ENCODE measurements at places on chromosomes 2 and 18.

- no peak for DNase-seq
Measured at GRCh38 chr2:54591551-54591950, 131.9 kb upstream of the EML6 start.

DNA sequence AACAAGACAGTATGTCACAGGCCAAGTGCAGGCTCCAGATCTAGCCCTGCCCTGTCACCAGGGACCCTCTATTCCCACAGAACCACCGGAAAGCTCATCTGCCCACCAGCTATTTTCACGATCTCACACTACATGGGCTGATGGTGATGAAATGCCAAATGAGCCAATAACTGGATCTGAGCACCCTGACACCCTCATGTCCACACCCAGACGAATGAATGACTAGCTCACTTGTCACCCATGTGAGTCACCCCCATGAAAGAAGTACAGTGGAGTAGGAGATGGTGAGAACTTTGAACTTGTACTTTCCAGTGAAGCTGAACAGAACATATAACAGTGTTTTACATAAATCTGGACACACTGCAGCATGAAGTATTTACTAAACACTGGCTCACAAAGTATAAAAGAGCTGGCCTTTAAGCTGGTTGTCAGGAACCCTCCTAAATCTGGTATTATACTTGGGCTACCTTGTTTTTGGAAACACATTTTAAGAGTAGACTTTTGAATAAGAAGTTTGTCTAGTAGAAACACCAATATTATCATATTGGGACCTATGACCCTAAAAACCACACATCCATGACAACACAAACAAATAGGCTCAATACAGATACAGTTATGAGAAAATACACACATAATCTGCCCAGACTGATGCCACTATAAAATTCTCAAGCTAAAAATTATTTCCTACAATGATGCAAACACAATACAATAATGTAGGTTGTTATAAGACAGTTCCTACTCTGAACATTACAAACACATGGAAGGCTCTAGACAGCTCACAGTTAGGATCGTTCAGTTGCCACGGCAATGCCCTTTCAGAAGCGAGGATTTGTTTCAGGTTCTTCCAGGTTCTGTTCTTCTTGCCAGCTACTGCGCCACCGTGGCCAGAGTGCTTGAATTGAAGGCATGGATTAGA is 19.0 kb downstream of the INO80C start:
- DNase-seq = no peak

DNA sequence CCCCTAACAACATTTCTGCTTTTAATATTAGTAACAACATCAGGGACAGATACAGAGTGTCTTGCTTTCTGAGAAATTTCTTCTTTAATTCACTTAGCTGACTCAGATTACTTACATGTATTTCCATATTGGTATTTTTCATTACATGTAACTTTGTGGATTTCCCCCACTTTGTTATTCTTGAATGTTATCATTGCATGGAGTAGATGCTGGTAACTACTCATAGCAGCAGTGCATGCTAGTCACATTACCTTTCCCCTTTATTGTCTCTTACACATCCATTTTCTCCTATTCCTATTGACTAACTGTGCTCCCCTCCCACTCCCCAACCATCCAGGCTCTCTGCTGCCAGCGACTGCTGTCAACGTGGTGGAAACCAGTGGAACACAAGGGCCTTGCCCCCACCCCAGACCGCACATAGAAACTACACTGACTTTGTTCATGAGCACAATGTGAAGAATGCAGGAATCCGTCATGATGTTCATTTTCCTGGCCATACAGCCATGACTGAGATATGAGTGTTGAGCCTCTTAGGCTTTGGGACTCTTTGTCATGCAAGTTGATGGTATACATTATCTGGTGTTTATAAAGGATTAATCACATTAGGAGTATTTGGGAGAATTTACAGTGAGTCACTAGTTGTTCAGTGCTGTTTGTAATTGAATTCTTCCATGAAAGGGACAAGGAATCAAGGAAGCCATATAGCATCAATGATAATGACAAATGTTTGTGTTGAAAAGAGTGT is 91.0 kb downstream of the EPB41L5 start:
- DNase-seq = no peak

DNA sequence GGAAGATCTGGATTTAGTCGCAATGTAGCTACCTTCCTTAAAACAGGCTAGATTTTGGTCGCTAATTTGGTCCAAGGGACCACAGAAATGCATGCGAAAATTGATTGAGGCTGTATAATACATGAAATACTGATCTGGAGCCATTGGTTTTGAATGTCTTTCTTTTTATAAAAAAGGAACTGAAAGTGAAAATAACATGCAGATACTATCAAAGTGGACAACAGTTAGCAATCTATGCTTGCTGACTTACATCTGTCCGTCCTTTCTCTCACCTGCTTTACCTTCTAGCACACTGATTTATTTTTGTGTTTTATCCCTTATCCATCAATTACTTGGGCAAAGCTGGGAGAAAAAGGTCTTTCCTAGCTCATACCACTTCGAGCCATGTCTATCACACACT is 1459.8 kb upstream of the ACVR2A start:
- DNase-seq = peak; percentile 13

- peak; percentile 81 for DNase-seq
Measured at GRCh38 chr18:62663731-62664336, 51.5 kb upstream of the PHLPP1 start.

- DNase-seq = no peak
Measured at GRCh38 chr2:30414961-30415360, 32.1 kb upstream of the LCLAT1 start.

- DNase-seq = no peak
Measured at GRCh38 chr2:8548619-8549150, 133.2 kb upstream of the ID2 start.

GRCh38 chr2:113174376-113174750 is 592 bp downstream of the PSD4 start:
- peak; percentile 41 for DNase-seq

- DNase-seq = no peak
Measured at GRCh38 chr2:111965062-111965461, 66.7 kb downstream of the MERTK start.

GRCh38 chr2:177551989-177552421 is 159.4 kb downstream of the AGPS start:
- DNase-seq = no peak

DNA sequence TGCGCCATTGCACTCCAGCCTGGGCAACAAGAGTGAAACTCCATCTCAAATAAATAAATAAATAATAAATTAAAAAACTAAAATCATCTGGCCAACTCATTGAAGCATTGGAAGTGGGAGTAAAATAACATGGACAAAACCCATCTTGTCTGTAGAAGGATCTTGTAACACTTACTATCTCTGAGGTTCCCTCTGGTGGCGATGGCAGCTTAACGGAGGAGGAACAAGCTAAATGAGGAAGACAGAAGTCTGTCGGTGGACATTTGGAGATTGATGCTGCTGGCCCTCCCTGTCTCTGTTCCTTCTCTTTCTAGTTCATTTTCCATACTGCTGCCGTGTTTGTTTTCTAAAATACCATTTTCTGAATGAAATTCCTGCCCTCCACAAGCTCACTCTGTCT is 43.4 kb downstream of the ZCCHC2 start:
- DNase-seq = peak; percentile 65

- DNase-seq = no peak
Measured at GRCh38 chr2:184554736-184555135, 43.6 kb upstream of the ZNF804A start.

GRCh38 chr18:58858591-58859468 is 5.8 kb upstream of the ZNF532 start:
- DNase-seq = peak; percentile 54

GRCh38 chr2:239137898-239138283 is 262.9 kb downstream of the HDAC4 start:
- no peak for DNase-seq

DNA sequence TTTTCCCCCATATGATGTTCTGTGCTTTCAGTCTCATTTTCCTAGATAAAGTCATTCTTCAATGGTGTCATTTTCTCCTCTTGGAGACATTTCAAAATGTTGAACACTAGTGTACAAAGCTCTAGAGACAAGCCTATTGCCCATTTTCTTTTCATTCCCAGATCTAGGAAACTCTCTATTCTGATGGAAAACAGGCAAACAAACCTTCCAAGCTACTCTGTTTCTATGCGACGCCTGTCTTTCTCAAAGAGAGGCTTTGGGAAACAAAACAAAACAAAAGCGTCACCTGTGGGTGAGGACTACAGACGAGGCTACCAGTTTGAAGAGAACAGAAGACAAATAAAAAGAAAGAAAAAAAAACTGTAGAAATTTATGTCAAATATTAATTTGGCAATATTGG is 311.0 kb downstream of the CBLN2 start:
- no peak for DNase-seq

GRCh38 chr2:84870306-84870705 is 10.6 kb downstream of the TRABD2A start:
- DNase-seq = no peak

- no peak for DNase-seq
Measured at GRCh38 chr2:174859563-174860169, 95.4 kb upstream of the CHRNA1 start.

DNA sequence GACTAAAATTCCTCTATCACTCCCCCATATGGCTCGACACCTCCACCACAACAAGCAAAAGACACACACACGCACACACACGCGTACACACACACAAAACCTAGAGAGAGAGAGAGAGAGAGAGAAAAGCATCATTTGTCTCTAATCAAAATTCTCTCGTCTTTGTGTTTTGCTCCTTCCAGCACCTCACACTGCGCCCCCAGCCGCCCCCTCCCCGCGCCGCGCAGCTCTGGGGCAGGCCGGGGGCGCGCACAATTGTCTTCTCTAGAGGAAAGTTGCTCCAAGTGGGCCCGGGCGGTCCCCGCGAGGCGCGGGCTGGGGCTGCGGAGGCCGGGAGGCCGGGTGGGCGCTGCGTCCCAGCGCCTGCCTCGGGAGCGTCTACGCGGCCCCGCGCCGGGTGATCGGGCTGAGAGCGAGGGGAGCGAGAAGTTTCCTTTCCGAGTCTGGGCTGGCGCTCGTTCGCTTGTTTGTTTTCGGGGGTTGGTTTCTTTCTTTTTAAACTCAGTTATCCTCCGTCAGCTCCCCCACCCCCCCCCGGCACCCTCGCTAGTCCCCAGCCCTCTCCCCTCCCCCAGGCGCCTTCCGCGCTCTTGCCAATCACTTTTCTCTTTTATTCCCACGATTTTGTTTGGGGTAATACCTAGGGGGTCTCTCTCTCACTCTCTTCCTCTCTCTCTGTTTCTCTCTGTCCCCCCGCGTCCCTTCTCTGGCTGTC is 4.1 kb downstream of the ZEB2 start:
- peak; percentile 80 for DNase-seq

GRCh38 chr18:11367351-11367750 is 218.0 kb upstream of the PIEZO2 start:
- DNase-seq = no peak

- no peak for DNase-seq
Measured at GRCh38 chr2:216769626-216770025, 74.3 kb upstream of the IGFBP5 start.

DNA sequence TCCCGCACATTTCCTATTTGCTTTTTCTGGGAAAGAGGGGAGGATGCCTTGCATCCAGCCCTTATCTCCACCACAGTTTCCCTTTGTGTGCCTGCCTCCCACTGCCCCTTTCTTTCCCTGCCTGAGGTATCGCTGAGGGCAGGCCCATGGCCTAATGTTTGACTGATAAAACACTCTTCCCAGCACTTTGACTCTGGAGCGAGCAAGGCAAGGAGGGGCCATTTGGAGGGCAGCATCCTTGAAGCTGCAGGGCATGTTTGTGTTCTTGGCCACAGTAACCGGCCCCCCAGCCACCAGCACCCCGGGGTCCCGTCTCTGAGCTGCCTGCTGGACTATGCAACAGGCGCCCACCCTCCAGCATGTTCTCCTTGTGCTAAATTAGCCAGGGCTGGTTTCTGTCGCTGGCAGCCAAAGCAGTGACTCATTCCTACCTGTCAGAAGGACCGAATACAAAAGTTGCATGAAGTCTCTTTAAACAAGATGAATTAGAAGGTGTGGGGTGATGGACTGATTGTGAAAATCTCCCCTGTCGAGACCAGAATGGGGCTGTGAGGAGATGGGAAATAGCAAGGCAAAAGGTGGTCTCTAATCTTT is 50.7 kb downstream of the BCL2L11 start:
- DNase-seq = no peak

GRCh38 chr2:45070113-45070652 is 60.9 kb upstream of the SIX2 start:
- no peak for DNase-seq

GRCh38 chr2:169086893-169087467 is 17.6 kb downstream of the DHRS9 start:
- no peak for DNase-seq

DNA sequence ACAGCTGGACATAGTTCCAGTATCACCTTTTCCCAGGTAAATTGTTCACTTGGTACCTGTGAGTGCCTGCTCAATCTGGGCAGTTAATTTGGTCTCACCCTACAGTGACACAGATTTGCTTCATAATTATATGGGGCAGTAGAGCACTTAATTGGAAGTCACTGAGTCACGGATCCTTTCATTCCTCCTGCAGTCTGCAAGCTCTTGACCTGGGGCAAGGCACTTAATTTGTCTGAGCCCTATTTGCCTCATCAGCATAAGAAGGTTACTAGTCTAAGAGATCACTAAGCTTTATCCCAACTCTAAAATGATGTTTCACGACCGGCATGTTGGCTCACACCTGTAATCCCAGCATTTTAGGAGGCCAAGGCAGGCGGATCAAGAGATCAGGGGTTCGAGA is 8.9 kb downstream of the FBXO36 start:
- DNase-seq = no peak

DNA sequence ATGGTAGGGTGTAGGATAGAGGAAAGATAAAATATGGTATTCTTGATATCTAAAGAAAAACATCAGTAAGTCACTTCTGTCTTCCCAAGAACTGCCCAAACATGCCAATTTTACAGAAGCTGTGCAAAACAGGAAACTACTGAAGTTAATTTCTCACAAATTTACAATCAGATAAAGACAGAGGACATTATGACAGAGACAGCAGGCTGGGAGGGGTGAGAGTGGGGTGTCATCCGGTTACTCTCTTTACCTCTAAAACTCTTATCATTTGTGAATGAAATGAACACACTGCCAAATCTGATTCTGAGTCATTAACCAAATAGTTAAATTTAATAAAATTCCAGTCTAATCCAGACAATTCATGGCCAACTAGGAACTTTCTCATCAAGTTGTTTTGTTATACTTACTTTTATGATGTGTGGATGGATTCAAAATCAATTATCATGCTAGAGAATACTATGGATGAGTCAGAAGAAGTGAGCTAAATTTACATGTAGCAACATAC is 323.2 kb upstream of the MEX3C start:
- peak; percentile 48 for DNase-seq

- peak; percentile 72 for DNase-seq
Measured at GRCh38 chr2:64652231-64653108, 1.2 kb downstream of the SERTAD2 start.

GRCh38 chr18:68861365-68861764 is 63.5 kb downstream of the CCDC102B start:
- DNase-seq = no peak

DNA sequence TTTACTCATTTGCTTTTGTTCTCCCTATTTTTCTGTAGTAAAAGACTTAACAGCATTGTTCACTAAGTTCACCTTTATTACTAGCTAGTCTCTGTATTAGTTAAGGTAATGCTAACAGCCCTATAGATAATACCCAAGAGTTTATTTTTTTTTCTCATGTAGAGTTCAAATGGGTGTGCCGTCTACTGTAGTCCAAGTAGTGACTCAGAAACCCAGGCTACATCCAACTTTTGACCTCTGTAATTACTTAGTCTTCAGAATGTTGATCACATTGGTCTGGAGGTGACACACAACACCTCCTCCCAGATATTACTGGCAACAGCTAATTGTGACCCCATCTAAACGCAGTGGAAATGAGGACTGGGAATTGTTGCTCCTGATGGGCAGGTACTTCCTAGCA is 7.7 kb downstream of the COQ10B start:
- DNase-seq = no peak

Data from OCI-M1 (cell line).